Caco-2 (cell line): ENCODE measurements at places on chromosomes 6 and 20.

DNA sequence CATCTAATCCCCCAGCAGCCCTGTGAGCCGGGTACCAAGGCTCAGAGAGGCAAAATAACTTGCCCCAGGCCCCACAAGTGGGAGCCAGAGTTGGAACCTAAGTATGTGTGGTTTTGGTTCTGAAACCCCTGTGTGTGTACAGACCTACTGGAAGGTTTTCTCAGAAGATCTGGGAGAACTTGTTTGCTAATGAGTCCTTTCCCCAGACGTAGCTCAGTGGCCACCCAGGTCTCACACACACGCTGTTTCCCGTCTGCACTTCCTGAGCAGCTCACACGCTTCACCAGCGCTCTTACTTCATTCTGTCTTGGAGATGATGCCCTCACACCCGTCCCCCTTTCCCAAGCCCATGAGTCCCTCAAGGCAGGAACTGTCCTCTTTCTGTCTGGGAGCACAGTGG is 8.2 kb downstream of the CCN5 start:
- no peak for DNase-seq

DNA sequence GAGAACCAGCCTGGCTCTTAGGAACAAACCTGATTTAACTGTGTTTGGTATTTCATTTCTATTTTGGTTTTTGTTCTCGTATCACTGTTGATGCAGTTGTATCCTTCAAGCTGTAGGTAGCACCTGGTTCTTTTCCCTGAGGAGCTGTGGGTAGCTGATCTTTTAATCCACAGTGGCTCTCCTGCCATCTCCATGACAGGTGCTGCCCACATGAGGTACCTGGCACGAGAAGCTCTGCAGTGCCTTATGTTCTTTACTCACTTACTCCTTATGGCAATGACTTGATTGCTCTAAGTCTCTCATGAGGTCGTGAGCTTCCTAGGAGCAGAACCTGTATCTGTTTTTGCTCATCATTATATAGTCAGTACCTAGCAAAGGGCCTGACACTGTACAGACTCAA is 74.3 kb upstream of the EMILIN3 start:
- no peak for DNase-seq

DNA sequence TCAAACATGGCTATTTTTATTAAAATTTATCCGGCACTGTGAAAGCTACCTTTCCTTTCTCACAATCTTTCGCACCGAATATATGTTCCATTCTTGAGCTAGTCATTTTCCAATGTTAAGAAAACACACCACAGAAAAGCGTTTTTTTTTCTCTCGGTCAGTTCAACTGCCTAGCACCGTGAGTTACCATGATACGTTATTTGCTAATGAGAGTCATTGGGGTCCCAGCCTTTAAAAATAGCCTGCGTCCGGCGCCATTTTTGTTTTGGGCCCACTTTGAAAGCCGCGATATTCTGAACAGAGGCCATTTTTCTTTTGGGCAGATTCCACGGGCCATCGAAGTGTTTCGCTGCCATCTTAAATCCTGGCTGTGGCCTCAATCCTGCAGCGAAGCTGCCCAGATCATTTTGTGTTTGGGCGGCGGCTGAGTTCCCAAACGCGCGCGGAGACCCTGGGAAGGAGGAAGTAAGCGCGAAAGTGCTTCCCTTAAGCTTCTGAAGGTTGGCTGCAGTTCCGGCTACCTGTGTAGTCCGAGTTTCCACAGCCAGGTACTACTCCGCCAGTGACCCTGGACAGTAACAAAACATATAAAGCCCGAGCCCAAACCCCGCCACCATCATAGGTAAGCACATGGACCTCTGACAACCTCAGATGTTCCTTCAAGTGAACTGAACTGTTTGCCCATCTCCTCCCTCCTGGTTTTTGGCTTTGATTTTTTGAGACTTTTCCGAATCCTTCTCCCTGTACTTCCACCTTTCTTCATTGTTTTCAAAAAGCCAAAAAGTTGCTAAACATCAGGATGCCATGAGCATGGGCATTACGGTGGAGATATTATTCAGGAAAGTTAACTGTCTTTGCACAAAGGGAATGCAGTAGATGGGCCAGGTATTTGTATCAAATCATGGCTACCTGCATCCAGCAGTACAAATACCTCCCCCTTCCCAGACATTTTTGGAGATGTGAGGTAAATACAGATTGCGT is at the start of gene SLX4IP:
Gene SLX4IP (plus strand): TSS at position 474 of the 981 bp plus-strand sequence. CDS start 22,900 bp downstream, outside the sequence.
- peak; percentile 97 for DNase-seq

GRCh38 chr6:138287144-138287955 is 69.1 kb upstream of the PBOV1 start:
- DNase-seq = peak; percentile 69

GRCh38 chr20:21027569-21027968 is 78.6 kb downstream of the LINC00237 start:
- DNase-seq = peak; percentile 53

DNA sequence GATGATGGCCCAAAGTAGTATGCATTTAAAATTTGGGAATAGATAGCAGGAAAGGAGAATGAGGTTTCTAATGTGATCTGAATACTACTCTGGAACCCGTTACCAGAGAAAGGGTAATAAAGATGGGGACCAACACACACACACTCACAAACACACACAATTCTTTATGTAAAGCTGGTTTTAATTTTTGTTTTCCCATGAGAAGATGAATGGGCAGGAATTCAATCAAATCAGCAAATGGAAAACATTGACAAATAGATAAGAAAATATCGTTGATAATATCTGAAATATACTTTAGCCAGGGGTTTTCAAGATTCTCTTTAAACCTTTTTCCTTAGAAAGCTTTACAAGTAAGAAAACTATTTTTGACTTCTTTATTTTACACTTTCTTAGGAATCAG is 303.0 kb downstream of the PRL start:
- DNase-seq = no peak

- no peak for DNase-seq
These were observed 304.3 kb downstream of the HDGFL1 start for GRCh38 chr6:22873513-22874136.

DNA sequence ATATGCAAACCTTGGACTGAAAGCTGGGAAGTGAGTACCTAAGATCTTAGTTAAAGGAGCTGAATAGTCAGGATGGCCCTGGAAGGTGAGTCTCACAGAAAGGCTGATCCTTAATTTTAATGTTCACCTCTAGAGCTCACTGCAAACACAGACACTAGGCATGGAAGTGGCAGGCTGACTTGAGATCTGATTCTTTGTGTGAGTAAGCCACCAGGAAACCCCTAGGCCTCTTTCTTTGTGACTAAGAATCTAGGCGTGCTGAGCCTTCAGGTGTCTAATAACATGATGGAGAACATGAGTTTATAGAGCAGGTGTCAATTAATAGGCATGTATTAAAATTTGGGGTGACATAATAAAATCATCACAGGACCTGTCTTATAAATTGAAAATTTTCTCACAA is 642.2 kb downstream of the EYS start:
- DNase-seq = no peak

DNA sequence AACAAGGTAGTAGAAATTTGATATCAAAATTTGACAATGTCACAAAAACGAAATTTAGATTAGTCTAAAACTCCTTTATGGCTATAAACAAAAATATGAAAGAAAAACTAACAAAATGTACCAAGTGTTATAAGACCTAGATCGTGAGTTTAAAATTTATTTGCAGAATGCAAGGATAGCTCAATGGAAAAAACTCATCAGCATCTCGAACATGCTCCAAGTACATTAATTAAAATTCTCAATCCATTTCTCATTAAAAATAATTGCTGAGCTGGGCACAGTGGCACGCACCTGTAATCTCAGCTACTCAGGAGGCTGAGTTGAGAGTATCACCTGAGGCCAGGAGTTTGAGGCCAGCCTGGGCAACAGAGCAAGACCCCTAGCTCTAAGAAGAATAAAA is 70.8 kb downstream of the MAP3K5 start:
- DNase-seq = no peak

DNA sequence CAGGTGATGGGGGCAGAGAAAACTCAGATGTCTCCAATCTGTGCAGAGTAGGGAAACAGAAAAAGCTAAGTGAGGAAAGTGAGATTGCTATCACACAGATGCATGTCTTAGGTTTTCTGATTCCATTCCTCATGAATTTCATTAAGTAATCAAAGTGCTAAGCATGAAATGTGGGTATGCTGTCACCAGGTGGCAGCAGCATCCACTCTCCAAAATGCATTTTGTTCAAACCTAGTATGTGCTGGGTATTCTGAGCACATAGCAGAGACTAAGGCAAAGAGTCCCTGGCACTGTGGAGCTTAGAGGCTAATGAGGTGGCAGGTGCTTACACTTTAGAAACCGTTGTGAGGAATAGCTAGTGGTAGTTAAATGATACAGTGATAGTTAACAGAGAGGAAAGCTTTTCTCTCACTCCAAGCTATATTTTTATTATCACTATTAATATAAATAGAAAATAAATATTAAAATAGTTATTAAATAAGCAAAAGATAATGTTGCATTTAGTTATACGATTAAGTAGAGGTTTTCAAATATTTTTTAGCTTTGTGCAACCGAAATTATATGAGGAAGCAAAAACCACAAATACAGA is 179.5 kb downstream of the CDH26 start:
- DNase-seq = no peak

DNA sequence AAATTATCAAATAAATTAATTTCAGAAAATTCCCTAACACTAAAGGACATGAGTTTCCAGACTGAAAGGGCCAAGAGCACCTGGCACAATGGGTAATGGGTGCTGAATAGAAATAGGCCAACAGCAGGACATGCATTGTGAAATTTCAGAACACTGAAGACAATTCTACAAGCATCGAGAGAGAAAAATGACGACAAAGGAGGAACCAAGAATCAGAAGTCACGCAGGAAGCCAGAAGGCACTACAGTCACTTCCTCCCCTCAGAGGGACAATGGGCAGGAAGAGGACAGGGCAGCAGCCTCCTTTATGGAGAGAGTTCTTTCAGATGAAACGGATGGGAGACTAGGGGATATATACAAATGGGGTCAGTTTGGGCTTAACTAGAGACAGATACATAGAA is 29.6 kb downstream of the PCNA start:
- DNase-seq = no peak

GRCh38 chr6:127185437-127185995 is 67.0 kb downstream of the RSPO3 start:
- no peak for DNase-seq

DNA sequence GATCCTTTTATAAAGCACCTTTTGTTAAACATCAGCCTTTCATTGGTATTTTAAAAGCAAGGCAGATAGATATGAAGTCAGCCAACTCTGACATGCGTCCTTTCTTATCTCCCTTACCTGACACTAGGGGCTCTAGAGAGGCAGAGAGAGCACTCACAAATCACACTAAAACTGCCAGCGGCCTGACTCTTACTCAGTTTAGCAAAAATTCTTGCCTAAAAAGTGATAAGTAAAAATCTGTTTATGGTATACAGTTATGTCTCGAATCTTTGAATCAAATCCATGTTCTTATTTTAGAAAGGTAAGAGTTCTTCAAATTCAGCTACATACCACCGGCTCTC is 10.4 kb upstream of the TDRD6 start:
- peak; percentile 4 for DNase-seq

DNA sequence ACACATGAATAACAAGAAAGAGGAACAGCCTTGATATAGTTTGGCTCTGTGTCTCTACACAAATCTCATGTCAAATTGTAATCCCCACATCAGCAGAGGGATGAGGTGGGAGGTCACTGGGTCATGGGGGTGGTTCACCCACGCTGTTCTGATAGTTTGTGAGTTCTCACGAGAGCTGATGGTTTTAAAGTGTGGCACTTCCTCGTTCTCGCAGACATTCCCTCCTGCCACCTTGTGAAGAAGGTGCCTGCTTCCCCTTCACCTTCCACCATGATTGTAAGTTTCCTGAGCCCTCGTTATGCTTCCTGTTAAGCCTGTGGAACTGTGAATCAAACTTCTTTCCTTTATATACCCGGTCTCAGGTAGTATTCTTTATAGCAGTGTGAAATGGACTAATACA is 13.1 kb downstream of the SRPK1 start:
- no peak for DNase-seq

- DNase-seq = no peak
These were observed 31.0 kb downstream of the GLO1 start for GRCh38 chr6:38671885-38672467.

DNA sequence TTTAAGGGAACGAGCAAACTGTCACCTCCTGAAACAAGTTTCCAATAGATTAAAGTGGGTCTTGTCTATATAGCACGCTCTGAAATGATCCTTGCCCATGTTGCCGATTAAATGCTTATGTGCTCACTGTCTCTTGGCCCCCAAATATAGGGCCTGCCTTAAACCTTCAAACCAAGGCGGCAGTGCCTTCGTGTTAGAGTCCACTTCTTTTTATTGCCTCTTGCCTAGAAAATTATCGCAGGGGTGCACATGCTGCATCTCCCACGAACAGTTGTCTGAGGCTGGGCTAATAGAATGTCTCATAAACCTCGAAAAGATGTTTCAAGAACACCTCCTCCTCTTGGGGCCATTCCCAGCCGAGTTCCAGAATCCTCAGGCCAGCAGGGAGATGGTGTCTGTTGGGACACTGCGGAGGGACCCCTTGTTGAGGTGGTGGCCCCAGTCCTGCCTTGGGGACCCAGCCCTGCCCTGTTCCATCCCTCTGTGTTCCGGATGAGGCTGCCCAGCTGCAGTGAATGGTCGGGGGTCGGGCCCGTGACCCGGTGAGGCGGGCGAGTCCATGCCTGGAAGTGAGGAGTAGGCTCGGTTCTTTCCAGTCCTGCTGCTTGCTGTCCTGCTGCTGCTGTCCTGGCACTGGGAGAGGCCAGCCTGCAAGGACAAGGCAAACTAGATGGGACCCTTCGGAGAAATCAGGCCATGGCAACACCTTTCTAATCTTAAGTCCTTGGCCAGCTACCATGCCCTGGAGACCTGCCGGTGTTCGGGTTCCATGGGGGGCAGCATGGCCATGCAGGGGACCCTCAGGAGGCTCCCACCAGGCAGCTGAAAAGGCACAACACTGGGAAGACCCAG is 34.7 kb upstream of the SLCO4A1 start:
- no peak for DNase-seq

GRCh38 chr20:39069976-39070375 is 107.8 kb downstream of the DHX35 start:
- DNase-seq = no peak

GRCh38 chr20:39698752-39699151 is 736.6 kb downstream of the DHX35 start:
- DNase-seq = no peak
